ENCODE measurements at places on chromosomes 7 and 10. TPM values are rescaled to one million over a fixed set of nuclear protein-coding genes. Genes with fewer than 3 reads are reported as not detected.

Gene MBL2
- total RNA-seq, result not detected

Gene FBH1
- 75.5 TPM for total RNA-seq

Gene EPHA1
- 53.9 TPM for total RNA-seq

Gene PTF1A
- total RNA-seq, result not detected

Gene GPR26
- under 0.01 TPM for total RNA-seq

Gene CCDC146
- total RNA-seq, result 6.8 TPM

Gene SPDYE5
- not detected for total RNA-seq

Gene OGDHL
- under 0.01 TPM for total RNA-seq

Gene CNPY1
- not detected for total RNA-seq

Gene ATP6V0A4
- 0.07 TPM for total RNA-seq

Gene GDF2
- not detected for total RNA-seq

Gene AASS
- total RNA-seq, result 6.6 TPM

Gene NODAL
- not detected for total RNA-seq

Gene BCAP29
- 44.7 TPM for total RNA-seq

Gene TBXAS1
- 1.3 TPM for total RNA-seq

Gene ELMO1
- 0.14 TPM for total RNA-seq

Gene AEBP1
- 2.4 TPM for total RNA-seq

Gene GHRHR
- total RNA-seq, result not detected

Gene SMKR1
- total RNA-seq, result 2.4 TPM

Gene EN2
- total RNA-seq, result under 0.01 TPM

Gene AKR1B15
- total RNA-seq, result 0.34 TPM

Gene GALNT17
- total RNA-seq, result not detected

Gene ANKRD61
- total RNA-seq, result 0.21 TPM

Gene AQP1
- total RNA-seq, result 0.14 TPM

Gene CLRN3
- total RNA-seq, result not detected

Gene CTTNBP2
- 0.34 TPM for total RNA-seq

Gene PLXDC2
- 5.5 TPM for total RNA-seq

Gene CXCL12
- total RNA-seq, result not detected

Gene NT5C2
- total RNA-seq, result 173 TPM

Gene PRLHR
- total RNA-seq, result not detected

Gene GAD2
- total RNA-seq, result not detected

Gene CHST3
- 18.8 TPM for total RNA-seq

Gene TSPAN33
- total RNA-seq, result 2.4 TPM

Gene MXI1
- total RNA-seq, result 58.3 TPM

Gene SPDYE17
- total RNA-seq, result not detected

Gene HSPA12A
- total RNA-seq, result 9.1 TPM

Gene JAKMIP3
- not detected for total RNA-seq

Gene CUZD1
- 0.93 TPM for total RNA-seq

Gene SPDYE2B
- not detected for total RNA-seq

Gene ZNF804B
- not detected for total RNA-seq

Gene CPN1
- not detected for total RNA-seq

Gene LRRC61
- 10.8 TPM for total RNA-seq

Gene RSPH10B
- not detected for total RNA-seq

Data from nasal cavity respiratory epithelium epithelial cell of viscerocranial mucosa (primary cell).